H9 (cell line): ENCODE measurements at places on chromosomes 5 and 9. TPM values are rescaled to one million over a fixed set of nuclear protein-coding genes. Genes with fewer than 3 reads are reported as not detected.

DNA sequence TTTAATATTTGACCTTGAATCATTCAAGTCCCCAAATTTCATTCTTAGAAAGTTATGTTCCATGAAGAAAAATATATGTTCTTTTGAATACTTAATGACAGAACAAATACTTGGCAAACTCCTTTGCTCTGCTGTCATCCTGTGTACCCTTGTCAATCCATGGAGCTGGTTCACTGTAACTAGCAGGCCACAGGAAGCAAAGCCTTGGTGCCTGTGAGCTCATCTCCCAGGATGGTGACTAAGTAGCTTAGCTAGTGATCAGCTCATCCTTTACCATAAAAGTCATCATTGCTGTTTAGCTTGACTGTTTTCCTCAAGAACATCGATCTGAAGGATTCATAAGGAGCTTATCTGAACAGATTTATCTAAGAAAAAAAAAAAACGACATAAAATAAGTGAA is 65.4 kb downstream of the WDR41 start:
- no peak for DNase-seq

DNA sequence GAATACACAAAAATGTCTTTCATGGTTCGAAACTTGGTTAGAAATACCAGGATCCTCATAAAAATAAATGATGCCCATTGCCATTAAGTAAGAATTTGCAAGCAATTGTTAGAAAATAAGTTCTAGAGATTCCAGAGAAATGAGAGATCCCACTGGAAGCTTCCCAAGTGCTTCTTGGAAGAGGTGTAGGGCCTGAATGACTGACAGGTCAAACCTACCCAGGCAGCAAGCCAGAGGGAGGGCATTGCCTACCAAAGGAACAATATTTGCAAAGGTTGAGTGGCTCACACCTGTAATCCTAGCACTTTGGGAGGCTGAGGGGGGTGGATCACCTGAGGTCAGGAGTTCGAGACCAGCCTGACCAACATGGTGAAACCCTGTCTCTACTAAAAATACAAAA is 777.0 kb upstream of the WWC1 start:
- DNase-seq, result no peak

GRCh38 chr9:4750023-4750673 is 9.1 kb upstream of the AK3 start:
- DNase-seq, result no peak

GRCh38 chr9:99192786-99193465 is 28.8 kb downstream of the ALG2 start:
- DNase-seq, result no peak

- no peak for DNase-seq
Measured at GRCh38 chr5:115409094-115409493, 112.6 kb upstream of the CCDC112 start.

DNA sequence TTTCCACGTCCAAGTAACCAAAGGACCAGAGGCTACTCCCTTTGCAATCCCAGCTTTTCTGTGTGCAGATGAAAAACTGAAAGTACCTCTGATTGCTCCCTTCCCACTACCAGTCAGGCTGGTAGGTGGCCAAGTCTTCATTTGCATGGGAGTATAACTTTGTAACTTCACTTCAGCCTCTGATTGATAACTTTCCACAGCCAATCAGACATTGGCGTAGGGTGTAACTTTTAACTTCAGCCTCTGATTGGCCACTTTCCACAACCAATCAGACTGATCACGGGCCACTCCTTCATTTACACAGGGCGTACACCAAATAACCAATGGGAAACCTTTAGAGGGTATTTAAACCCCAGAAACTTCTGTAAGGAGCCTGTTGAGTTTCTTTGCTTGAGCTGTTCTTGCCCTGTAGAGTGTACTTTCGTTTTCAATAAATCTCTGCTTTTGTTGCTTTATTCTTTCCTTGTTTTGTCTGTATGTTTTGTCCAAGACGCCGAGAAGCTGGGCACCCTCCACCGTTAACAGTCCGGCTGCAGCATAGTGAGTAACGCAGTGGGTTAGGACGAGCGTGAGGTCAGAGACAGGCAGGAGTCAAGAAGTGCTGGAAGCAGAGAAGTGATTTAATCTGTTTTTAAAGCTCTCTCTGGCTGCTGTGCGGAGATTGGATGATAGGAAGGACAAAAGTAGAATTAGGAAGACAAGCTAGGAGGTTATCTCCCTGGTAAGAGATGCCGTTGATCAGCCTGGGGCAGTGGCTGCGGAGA is 3.5 kb upstream of the EXOSC2 start:
- DNase-seq, result peak; percentile 89

DNA sequence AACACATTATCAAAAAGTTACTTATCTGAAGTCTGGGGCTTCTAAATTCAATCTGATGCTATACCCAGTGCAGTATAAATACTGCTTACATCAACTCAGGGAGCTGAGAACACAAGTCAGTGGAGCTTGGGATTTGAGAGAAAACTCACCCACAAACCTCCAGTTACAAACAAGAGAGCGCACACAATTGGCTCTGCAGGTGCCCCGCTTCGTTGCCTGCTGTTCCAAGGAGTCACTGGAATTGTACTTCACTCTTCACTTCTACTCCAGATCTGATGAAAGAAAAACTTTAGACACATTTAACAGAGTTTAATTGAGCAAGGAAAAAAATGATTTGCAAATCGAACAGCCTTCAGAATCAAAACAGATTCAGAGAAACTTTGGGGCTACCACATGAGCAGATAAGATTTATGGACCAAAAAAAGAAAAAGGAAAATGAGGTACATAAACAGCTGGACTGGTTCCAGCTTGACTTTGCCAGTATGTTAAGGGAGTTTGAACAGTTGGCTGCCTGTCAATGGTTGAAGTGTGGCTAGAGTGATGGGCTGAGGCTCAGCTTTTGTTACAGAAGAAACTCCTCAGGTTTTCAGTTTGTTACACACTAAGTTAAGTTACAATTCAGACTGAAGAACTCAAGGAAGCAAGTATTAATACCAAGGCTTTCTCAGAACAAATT is 156.6 kb downstream of the AOPEP start:
- no peak for DNase-seq

GRCh38 chr5:76450054-76450453 is 47.0 kb downstream of the IQGAP2 start:
- no peak for DNase-seq

GRCh38 chr5:55421074-55421529 is 113.3 kb downstream of the MTREX start:
- no peak for DNase-seq

DNA sequence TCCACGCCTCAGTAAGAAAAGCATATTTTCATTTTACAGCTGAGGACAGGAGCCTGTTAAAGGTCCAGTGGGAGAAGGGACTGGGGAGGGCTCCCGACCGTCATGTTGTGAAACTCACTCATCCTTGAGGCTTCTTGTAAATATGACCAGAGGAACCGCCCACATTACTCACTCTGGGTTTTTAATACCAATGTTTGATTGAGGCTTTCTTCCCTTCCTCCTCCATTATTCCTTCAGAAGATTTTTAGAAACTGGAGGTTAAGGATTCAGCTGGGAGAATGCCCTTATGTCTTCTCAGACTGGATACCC is 61.4 kb upstream of the GLRX start:
- DNase-seq, result no peak

GRCh38 chr9:83959061-83959460 is 21.0 kb downstream of the HNRNPK start:
- no peak for DNase-seq

The MARCOL gene
- total RNA-seq, result not detected in 2 replicates
